Osteoblast (primary cell): ENCODE measurements at places on chromosomes 11 and 22. TPM values are rescaled to one million over a fixed set of nuclear protein-coding genes. Genes with fewer than 3 reads are reported as not detected.
A peak's percentile ranks its signal among the peaks of the same experiment; 100 is the strongest.

The PLAAT3 gene
- 25.6 and 34.4 TPM in 2 replicates for total RNA-seq

DNA sequence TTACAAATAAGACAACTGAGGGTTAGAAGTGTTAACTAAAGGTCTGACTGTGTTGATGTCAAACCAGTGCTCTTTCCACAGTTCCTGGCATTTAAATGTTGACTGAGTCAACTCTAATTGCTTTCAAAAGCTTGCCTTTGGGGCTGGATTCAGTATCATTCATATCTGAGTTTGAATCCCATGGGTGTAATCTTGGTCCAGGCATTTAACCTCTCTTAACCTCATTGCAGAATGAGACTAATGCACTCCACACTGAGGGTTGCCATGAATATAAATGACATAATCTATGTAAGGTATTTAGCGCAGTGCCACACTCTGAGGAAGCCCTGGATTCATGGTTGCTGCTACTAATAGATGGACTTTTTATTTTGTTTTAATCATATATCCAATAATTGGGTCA, 274.3 kb downstream of the DDX10 start:
- H3K4me1 ChIP-seq: peaks cover 11% of the 10 kb centered on the region
- no peaks in the 10 kb centered on the region for H3K27me3 ChIP-seq
- peaks cover 13% of the 10 kb centered on the region for H3K36me3 ChIP-seq
- no peak for DNase-seq
- H3K27ac ChIP-seq: no peak overlapping the region

GRCh38 chr22:49588739-49589138, 238.9 kb downstream of the BRD1 start:
- H3K36me3 ChIP-seq: no peaks in the 10 kb centered on the region
- no peaks in the 10 kb centered on the region for H3K4me1 ChIP-seq
- no peak overlapping the region for H3K4me3 ChIP-seq
- no peak for DNase-seq

GRCh38 chr22:24433001-24433827, 5.8 kb downstream of the ADORA2A start:
- H3K4me3 ChIP-seq: no peak overlapping the region
- H3K27ac ChIP-seq: no peak overlapping the region
- DNase-seq: peak; percentile 66
- peaks cover 32% of the 10 kb centered on the region for H3K4me1 ChIP-seq
- H3K27me3 ChIP-seq: no peaks in the 10 kb centered on the region

DNA sequence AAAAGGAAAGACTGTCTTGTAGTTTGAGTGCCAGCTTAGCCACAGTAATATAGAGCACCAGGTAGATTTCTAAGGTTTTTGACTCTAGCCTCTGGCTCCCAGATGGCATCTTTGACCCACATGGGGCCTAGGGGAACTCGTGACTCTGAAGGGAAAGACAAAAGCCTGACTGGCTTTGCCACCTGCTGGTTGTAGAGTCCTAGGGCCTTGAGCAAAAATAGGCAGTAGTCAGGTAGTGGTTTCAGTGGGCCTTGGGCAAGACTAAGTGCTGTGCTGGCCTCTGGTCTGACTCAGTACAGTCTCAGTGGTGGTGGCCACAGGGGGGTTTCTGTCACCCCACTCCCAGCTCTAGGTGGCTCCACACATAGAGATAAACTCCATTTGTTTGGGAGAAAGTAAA, 349.4 kb downstream of the FAM181B start:
- no peak for DNase-seq
- H3K4me3 ChIP-seq: no peak overlapping the region
- no peaks in the 10 kb centered on the region for H3K4me1 ChIP-seq
- no peak overlapping the region for H3K27ac ChIP-seq

The PGR gene
- total RNA-seq: under 0.01 and 0.29 TPM in 2 replicates

GRCh38 chr11:78977009-78977408, 402.3 kb upstream of the NARS2 start:
- no peaks in the 10 kb centered on the region for H3K36me3 ChIP-seq
- no peak overlapping the region for H3K27ac ChIP-seq
- peaks cover 2% of the 10 kb centered on the region for H3K27me3 ChIP-seq

DNA sequence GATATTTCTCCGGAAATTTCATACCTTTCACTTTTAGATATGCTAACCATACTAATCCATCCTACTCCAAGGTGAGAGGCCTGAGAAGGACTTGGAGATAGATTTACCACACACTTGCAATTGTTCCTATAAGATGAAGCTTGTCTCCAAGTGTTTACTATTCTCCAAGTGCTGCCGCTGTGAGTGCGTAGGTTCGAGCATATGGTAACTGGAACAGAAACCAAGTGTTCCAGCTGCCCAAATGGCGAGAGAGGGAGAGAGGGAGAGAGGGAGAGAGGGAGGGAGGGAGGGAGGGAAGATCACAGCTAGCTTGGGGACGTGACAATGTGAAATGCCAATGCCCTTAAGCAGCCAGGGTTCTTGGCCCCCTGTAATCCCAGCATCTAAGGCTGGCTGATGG, 21.5 kb downstream of the ASCC2 start:
- H3K27ac ChIP-seq: no peak overlapping the region
- H3K4me1 ChIP-seq: peaks cover 10% of the 10 kb centered on the region
- H3K4me3 ChIP-seq: no peak overlapping the region
- no peak for DNase-seq
- H3K36me3 ChIP-seq: peaks cover 67% of the 10 kb centered on the region

- H3K4me1 ChIP-seq: no peaks in the 10 kb centered on the region
- no peak overlapping the region for H3K4me3 ChIP-seq
- H3K36me3 ChIP-seq: no peaks in the 10 kb centered on the region
- no peak overlapping the region for H3K27ac ChIP-seq
- DNase-seq: peak; percentile 67
Measured at GRCh38 chr22:48957311-48957986, 870.2 kb downstream of the BRD1 start.

- H3K27ac ChIP-seq: no peak overlapping the region
- no peak overlapping the region for H3K4me3 ChIP-seq
- no peaks in the 10 kb centered on the region for H3K36me3 ChIP-seq
- peak; percentile 83 for DNase-seq
- H3K4me1 ChIP-seq: no peaks in the 10 kb centered on the region
Measured at GRCh38 chr11:125141686-125142535, 22.6 kb upstream of the PKNOX2 start.

The TSSC4 gene
- total RNA-seq: 42.4 and 46.7 TPM in 2 replicates

- H3K36me3 ChIP-seq: peaks cover 9% of the 10 kb centered on the region
- H3K27me3 ChIP-seq: no peaks in the 10 kb centered on the region
- peaks cover 85% of the 10 kb centered on the region for H3K4me1 ChIP-seq
- no peak overlapping the region for H3K4me3 ChIP-seq
- peak; percentile 73 for DNase-seq
- peak overlapping the region; percentile 30 for H3K27ac ChIP-seq
Measured at GRCh38 chr11:73326929-73327811, 19.1 kb downstream of the ARHGEF17 start.

DNA sequence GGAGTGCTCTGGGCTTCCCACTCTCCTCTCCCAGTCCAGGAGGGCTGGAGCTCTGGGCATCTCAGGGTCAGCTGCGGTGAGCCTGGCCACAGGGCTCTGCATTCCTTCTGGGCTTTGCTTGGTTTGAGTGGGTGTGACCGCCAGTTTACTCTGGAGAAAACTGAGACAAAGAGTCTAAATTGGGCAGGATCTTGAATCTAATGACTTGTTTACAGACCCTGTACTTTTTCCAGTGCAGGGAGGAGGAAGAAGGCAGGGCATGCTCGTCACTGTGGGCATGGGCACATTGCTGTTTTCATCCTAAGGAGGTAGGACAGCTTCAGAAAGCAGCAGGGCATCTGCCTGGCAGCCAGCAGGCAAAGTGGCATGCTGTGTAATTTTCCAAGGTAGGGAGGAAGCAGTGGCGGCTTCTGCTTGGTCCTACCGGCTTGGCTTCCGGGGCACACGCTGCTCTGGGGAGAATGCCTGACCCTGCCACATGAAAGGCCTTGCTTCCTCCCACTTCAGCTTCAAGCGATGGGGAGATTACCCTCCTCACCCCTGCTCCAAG, 22.9 kb downstream of the FLI1 start:
- H3K36me3 ChIP-seq: peaks cover 9% of the 10 kb centered on the region
- peak overlapping the region; percentile 54 for H3K4me3 ChIP-seq
- no peaks in the 10 kb centered on the region for H3K27me3 ChIP-seq
- H3K27ac ChIP-seq: peak overlapping the region; percentile 97
- peak; percentile 50 for DNase-seq

DNA sequence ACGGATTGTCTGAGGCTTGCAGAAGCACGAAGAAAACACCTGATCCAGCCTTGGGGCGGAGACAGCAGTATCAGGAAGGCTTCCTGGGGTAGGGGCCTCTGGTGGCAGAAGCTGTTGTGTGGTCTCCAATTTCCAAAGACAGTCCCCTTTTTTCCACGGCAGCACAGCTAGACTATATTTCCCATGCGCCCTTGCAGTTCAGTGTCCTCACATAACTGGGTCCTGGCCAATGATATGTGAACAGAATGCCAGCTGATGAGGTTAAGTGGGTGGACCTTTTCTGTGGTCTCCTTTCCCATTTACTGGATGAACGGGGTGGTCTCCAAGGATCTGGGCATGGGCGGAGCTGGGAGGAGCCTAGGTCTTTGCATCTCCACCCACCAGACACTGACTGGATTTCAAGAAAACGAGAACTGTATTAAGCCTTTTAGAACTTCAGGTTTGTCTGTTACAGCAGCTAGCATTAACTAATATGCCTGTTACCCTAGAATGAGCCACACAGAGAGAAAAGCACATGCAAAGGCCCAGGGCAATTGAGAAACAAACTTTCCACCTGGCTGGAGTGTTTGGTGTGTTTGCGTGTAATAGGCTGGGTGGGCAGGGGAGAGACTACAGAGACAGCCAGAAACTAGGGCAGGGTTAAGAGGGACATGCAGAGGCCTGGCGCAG, 6.2 kb downstream of the GAL3ST1 start:
- H3K27me3 ChIP-seq: peaks cover 23% of the 10 kb centered on the region
- no peak overlapping the region for H3K27ac ChIP-seq
- H3K36me3 ChIP-seq: no peaks in the 10 kb centered on the region
- no peak overlapping the region for H3K4me3 ChIP-seq
- no peaks in the 10 kb centered on the region for H3K4me1 ChIP-seq

GRCh38 chr22:49667236-49667635, 160.4 kb downstream of the BRD1 start:
- peaks cover 10% of the 10 kb centered on the region for H3K27me3 ChIP-seq
- no peaks in the 10 kb centered on the region for H3K4me1 ChIP-seq
- H3K27ac ChIP-seq: no peak overlapping the region

DNA sequence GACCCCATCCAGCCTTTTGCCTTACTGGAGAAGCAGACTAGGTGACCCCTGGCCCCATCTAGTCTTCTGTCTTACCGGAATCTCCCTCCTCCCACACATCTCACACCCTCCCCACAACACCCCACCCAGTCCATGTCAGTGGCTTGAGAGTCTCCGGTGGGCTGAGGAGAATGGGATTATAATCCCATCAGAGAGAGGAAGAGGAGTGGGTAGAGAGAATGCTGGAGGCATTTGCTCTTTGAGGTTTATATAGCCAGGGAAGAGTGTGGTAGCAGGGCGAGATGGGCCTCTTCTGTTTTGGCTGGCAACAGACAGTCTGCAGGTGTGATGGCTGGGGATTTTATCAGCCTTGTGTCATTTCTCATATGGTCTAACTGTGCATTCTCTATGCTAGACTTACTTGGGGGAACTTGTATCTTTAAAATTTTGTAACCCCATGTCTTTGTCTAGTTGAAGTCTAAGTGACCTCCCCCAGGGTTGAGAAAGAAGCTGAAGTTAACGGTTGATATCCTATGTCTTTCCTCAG, 50.3 kb downstream of the GRAMD1B start:
- no peak for DNase-seq
- H3K36me3 ChIP-seq: peaks cover 17% of the 10 kb centered on the region
- H3K27ac ChIP-seq: peak overlapping the region; percentile 15
- peaks cover 24% of the 10 kb centered on the region for H3K4me1 ChIP-seq
- no peak overlapping the region for H3K4me3 ChIP-seq

GRCh38 chr11:31449040-31449439, 60.4 kb downstream of the IMMP1L start:
- no peaks in the 10 kb centered on the region for H3K27me3 ChIP-seq
- no peaks in the 10 kb centered on the region for H3K4me1 ChIP-seq
- no peaks in the 10 kb centered on the region for H3K36me3 ChIP-seq
- H3K4me3 ChIP-seq: no peak overlapping the region
- no peak for DNase-seq

GRCh38 chr11:121645596-121645995, 192.8 kb upstream of the SORL1-AS1 start:
- no peaks in the 10 kb centered on the region for H3K36me3 ChIP-seq
- no peaks in the 10 kb centered on the region for H3K4me1 ChIP-seq
- no peak for DNase-seq
- H3K4me3 ChIP-seq: no peak overlapping the region
- H3K27ac ChIP-seq: no peak overlapping the region

The HEPHL1 gene
- not detected in 2 replicates for total RNA-seq

- DNase-seq: no peak
- no peaks in the 10 kb centered on the region for H3K4me1 ChIP-seq
- H3K36me3 ChIP-seq: no peaks in the 10 kb centered on the region
- H3K4me3 ChIP-seq: no peak overlapping the region
- H3K27me3 ChIP-seq: peaks cover 5% of the 10 kb centered on the region
Measured at GRCh38 chr11:44463751-44464150, 101.7 kb upstream of the CD82 start.

- no peaks in the 10 kb centered on the region for H3K36me3 ChIP-seq
- peaks cover 7% of the 10 kb centered on the region for H3K27me3 ChIP-seq
- peak overlapping the region; percentile 86 for H3K4me3 ChIP-seq
- DNase-seq: no peak
Measured at GRCh38 chr22:44326491-44326885, 13.7 kb upstream of the SHISAL1 start.

DNA sequence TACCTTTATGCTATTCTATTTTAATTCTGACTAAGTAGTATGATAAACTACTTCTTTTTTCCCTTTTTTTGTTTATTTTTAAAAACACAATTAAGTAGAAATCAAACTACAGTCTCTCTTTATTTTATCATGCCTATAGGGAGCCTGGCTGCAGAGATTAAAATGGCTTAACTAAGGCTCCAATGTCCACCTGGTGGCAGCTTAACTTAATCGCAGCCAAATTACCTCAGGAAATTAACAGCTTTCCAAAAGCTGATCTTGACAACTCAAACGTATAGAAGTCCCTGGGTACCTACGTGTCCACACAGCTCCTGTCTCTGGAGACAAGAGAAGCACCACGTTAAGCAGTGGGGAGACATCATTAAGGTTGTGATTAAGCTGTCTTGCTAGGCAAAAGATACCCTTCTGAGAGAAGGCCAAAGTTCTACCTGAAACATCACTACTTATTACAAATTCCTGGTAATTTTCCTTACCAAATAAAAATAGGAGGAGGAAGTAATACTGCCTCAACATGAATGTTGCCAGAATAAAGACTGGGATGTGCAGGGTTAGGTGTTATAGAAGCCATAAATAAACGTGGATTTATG, 63.2 kb upstream of the SNX19 start:
- H3K27ac ChIP-seq: no peak overlapping the region

DNA sequence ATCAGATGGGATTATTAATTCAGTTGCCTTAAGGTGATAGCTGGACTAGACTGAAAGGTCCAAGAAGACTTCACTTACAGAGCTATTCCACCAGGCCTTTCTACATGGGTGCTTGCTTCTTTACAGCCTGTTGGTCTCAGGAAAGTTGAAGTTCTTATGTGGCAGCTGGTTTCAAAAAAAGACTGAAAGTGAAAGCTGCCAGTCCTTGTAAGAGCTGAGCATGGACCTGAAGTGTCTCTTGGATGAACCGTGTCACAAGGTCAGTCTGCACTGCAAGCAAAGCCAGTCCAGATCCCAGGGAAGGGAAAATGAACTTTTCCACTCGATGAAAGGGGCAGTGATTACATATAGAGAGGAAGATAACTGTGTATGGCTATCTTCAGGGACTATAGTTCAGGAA, 201.5 kb upstream of the LUZP2 start:
- no peak for DNase-seq
- no peaks in the 10 kb centered on the region for H3K4me1 ChIP-seq

The PI4KA gene
- total RNA-seq: 61.9 and 63.4 TPM in 2 replicates
